ENCODE measurements at places on chromosomes 5 and 9.
A peak's percentile ranks its signal among the peaks of the same experiment; 100 is the strongest.

- DNase-seq, result no peak
Measured at GRCh38 chr5:142686210-142686734, 382 bp upstream of the FGF1 start.

GRCh38 chr5:2748861-2749513 lies 2.5 kb downstream of the IRX2 start:
- no peak for DNase-seq

- DNase-seq, result peak; percentile 38
Measured at GRCh38 chr9:109918339-109919163, 138.6 kb downstream of the PALM2AKAP2 start.

DNA sequence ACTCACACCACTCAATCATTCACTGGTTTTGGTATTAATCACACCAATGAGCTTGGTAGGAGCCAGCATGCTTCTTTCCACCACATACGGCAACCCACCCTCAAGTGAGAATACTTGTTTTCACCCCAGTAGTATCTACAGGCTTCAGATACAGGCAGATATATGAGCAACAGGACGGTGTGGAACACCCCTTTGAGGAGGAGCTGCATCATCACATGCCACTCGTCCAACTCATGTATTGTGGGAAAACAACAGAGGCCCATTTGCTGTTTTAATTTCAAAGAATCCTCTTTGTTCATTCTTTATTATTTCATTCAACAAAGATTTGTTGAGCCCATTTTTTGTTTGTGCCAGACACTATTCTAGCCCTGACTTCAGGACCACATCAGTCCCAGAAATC lies 46.0 kb downstream of the RORB start:
- DNase-seq, result no peak

DNA sequence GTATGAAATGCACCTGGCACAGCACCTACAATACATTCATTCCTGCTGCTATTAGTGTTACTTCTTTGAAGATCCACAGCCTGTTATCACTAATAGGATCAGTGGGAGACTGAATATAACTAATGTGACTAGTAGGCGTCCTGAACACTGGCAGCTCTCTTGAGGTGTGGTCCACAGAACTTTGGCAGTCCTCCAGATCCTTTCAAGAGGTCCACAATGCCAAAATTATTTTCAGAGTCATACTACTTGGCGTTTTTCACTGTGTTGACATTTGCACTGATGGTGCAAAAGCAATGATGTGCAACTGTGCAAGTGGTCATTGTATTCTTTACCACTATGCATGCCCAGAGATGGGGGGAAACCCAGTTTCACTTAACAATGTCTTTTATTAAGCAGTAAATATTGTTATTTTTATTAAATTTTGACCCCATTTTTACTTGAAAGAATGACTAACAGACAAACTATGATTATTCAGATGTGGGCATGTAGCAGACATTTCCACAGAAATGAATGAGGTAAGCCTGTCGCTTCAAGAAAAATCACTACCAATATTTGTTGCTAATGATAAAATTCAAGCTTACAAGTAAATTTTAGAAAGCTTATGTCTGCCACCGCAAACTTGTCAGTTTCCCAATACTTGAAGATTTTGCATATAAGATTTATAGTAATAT lies 48.9 kb downstream of the ADRB2 start:
- no peak for DNase-seq

DNA sequence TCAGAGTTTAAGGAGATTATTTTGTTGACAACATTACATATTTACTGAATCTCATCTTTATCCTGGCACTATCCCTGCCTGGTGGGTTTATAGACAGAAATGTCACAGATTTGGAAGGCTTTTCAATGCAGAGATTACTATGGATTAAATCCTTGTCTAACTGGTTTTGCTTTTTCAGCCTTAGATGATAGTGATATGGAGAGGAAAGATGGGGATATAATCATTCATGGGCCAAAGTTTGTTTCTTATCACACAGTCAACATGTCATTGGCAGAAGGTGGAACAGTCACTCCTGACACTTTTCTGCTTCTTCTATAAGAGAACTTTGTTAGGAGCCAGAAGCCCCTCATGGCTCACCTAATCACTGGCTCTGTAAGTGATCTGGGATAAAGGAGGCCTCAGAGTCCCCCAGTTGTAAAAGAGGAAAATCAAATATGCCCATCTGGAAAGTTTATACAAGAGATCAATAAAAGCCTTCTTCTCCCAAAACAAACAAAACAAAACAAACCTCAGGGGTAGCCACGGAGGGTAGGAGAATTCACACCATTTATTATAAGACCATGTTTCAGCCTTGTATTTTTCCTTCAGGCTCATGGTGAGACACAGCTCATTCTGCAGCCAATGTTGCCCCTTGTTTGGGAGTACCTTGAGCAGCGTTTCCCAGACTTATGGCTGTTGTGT lies 101.2 kb downstream of the PCSK1 start:
- DNase-seq, result no peak

GRCh38 chr5:32450952-32451351 lies 6.4 kb upstream of the ZFR start:
- no peak for DNase-seq

- no peak for DNase-seq
Measured at GRCh38 chr5:101687349-101687985, 608.6 kb downstream of the SLCO4C1 start.

DNA sequence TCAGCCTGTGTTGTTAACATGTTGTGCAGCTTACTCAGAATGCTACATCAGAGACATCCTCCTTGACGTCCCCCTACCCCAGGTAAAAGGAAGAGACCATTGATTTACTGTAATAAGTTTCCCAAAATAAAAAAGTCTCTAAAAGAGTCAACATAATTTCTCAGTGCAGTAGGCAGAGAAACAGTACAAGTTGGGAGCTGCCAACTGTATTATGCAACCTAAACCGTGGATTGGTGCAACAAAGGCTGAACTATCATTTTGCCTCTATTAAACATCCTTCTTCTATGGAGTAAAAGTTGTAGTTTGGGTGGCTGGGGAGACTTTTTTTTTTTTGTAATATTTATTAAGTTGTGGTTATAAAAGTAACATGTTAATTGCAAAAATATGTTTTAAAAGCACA lies 208.0 kb downstream of the NR3C1 start:
- no peak for DNase-seq

- no peak for DNase-seq
Measured at GRCh38 chr9:80926611-80927010, 762.7 kb downstream of the TLE1 start.

GRCh38 chr5:33968211-33969005 lies 16.1 kb downstream of the SLC45A2 start:
- DNase-seq, result no peak

DNA sequence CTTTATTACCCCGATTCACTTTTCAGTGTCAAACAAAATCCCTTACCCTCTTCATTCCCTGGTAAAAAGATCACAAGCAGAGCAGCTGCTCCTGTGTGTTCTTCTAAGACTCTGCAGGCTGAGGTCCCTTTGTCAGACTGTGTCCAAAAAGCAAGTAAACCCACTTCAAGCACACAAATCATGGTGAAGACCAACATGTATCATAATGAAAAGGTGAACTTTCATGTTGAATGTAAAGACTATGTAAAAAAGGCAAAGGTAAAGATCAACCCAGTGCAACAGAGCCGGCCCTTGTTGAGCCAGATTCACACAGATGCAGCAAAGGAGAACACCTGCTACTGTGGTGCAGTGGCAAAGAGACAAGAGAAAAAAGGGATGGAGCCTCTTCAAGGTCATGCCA lies 34.5 kb downstream of the CREBRF start:
- DNase-seq, result no peak

GRCh38 chr9:35859310-35859989 lies 10.8 kb downstream of the OR13J1 start:
- DNase-seq, result no peak

DNA sequence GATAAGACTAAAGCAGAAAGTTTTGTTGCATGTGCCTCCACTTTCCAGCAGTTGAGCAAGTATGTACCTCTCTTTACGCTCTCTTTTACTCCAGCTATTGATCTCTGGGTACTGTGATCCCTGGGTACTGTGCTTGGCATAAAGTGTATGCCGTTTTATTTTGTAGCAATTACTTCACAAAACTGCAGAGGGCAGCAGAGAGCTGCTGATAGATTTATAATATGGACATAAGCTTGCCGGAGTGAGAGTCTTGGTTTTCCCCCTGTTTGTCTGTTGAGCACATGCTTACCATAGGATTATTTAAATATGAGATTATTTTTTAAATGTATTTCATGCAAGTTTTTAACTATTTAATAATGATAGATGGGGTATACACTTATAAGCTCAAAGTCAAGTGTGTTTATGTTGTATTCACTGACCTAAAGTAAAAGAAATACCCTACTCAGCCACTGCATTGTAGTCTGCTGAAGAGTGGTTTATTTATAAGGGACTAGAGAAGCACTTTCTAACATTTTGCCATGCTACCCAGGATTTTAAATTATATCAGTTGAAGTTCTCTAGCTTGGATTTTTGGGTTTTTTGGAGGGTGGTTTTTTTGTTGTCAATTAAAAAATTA lies 13.0 kb downstream of the TTC1 start:
- peak; percentile 9 for DNase-seq

DNA sequence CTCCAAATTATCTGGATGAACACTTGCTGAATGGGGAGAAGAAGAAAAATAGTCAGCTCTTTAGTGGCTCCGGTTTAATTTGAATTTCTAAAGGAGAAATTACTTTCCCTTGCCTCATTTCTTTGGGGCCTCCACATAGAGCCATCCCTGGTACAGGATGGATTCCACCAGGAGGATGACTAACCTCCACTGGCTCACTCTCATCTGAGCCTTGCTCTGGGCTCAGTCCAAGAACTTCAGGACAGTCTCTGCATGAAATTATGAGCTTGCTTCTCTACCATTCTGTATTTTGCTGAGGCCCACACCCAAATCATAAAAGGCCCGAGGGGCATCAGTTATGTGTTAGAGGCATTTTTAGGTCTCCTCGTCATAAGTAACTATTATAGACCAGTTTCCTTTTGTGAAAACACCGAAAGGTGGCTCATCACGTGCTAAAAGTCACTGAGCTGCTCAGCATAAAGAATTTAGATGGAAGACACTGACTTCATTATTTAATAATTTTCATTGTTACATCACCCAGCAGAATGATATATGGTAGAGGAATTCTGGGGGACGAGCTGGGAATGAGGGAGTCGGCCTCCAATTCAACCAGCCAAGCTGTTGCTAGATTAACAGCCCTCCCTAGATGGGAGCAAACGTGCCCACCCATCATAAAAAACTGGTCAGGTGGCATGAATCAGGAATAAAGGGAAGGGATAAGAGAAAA lies 222.1 kb downstream of the TARS1 start:
- no peak for DNase-seq

GRCh38 chr5:17148481-17148880 lies 69.0 kb upstream of the BASP1 start:
- DNase-seq, result no peak

DNA sequence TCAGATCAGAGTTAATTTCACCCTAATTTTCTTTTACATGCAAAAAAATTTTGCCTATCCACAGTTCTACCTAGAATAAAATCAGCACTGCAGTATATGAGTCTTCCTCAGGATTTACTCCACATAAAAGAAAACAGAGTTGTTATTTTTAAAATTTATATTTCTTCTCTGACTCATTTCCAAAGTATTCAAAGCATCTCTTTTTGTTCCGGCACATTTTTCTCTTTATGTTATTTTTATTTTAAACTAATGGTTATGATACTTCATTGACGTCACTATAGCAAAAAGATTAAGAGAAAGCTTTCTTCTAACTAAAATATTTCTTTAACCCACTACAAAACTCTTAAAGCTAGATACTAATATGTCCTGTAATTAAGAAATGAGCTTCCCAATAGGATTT lies 590.4 kb downstream of the PRELID2 start:
- DNase-seq, result no peak

GRCh38 chr9:38388283-38389223 lies 3.9 kb upstream of the ALDH1B1 start:
- DNase-seq, result no peak

DNA sequence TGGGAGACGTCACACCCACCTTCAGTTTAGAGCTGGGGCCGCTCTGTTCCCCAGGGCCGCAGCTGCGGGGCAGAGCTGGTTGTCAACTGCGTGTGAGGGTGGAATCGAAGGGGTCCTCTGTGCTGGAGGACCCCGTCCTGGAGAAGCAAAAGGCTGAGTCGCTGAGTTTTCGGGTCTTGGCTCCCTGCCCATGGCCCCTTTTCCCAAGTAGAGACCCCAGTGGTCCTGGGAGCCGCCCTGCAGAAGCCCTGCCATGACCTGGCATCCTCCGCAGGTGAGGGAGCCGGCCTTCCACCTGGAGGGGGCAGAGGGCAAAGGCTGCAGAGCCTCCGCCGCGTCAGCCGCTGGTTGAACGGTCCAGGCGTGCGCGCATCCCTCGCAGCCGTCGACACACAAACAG lies 90.4 kb upstream of the COL5A1 start:
- no peak for DNase-seq

DNA sequence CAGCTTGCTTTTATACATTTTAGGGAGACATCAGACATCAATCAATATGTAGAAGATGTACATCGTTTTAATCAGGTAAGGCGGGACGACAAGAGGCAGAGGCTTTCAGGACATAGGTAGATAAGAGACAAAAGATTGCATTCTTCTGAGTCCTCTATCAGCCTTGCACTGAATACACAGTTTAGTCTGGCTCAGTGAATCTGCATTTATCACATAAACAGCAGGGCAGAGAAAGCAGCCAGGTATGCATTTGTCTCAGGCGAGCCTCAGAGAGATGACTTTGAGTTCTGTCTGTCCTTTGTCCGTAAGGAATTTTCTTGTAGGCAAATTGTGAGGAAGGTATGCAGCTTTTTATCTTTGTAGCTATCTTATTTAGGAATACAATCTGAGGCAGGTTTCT lies 202.8 kb upstream of the TAS2R1 start:
- DNase-seq, result no peak

All from stimulated activated naive CD4-positive, alpha-beta T cell treated with Interleukin-2 at 50 U/mL for 16 hours (primary cell).